ENCODE measurements at places on chromosomes 5 and 9.
A peak's percentile ranks its signal among the peaks of the same experiment; 100 is the strongest.

DNA sequence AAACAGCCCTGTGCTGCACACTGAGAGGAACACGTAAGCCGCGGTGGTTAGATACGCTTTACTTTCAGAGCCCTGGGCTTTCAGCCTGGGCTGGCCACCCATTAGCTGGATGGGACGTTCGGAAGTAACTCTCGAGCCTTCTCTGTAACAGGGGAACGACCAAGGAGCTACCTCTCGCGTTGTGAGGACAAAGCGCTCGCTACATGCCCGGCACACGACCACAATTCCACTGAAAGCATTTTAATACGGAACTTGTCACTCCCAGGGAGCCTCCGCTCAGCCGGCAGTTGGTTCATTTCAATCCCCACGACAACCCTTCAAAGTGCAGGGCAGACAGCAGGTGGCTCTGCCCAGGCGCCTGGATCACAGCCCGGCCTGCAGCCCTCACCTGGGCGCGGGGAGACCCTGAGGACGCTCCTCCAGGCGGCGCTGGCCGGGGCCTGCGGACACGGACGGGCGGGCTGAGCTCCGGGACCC is 368 bp downstream of the SURF1 start:
- no peak for DNase-seq

- no peak for DNase-seq
Measured at GRCh38 chr9:125524583-125525355, 182.2 kb downstream of the MAPKAP1 start.

DNA sequence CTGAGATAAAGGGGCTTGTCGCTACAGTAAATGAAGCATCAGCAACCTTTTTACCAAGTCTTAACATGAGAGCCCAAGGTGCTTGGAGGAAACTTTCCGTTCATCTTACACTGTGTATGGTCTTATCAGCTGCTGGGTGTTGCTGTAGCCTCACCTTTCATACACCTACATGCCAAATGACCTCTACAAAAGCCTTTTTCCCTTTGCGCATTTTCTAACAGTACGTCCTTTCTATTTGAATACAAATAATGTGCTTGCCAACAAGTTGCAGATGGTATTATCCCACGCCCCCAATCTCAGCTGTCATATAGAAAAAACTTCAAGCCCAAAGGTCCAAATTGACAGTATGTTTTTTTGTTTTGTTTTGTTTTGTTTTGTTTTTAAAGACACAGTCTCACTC is 96.9 kb downstream of the BNC2 start:
- DNase-seq = no peak

DNA sequence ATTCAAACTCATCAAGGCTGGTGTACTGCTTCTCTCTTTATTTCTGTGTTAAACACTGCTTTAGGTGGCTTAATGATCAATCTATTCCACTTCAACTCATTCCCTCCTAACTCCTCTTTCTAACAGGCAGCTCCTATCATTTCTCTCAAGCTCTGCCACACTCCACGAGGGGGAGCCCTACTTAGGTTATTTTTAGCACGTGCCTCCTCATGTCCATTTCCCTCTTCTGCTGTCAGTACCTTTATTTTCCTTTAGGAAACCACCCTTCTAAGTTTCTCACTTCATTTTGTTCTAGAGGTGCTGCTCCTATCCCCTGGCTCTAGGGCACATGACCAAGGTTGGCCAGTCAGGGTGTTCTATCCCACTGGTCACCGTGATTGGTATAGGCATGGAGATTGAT is 6.7 kb upstream of the BRINP1 start:
- no peak for DNase-seq

- DNase-seq = no peak
Measured at GRCh38 chr5:94748212-94748611, 129.7 kb downstream of the SLF1 start.

DNA sequence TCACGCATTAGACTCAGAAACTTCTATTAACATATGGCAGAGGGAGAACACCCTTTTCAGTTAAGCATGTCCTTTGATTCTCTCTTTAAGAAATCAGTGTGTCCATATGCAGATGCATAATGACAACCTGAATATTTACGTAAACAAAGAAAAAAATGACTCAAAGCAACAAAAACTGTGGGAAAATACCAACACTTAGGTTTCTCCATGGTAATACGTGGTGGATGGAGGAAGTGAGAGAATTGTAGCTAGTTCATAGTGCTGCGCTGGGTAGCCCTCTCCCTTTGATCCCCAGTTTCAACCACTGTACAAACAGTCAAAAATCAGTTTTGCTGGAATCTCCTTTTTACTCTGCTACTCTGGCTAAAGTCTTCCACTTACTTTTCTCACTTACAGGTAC is 2.0 kb upstream of the MAP3K1 start:
- no peak for DNase-seq

GRCh38 chr9:130934702-130935647 is 4.1 kb downstream of the FIBCD1 start:
- no peak for DNase-seq

GRCh38 chr5:131266370-131267060 is 2.7 kb downstream of the CDC42SE2 start:
- peak; percentile 68 for DNase-seq

GRCh38 chr5:178476972-178477754 is 113.0 kb downstream of the COL23A1 start:
- no peak for DNase-seq

DNA sequence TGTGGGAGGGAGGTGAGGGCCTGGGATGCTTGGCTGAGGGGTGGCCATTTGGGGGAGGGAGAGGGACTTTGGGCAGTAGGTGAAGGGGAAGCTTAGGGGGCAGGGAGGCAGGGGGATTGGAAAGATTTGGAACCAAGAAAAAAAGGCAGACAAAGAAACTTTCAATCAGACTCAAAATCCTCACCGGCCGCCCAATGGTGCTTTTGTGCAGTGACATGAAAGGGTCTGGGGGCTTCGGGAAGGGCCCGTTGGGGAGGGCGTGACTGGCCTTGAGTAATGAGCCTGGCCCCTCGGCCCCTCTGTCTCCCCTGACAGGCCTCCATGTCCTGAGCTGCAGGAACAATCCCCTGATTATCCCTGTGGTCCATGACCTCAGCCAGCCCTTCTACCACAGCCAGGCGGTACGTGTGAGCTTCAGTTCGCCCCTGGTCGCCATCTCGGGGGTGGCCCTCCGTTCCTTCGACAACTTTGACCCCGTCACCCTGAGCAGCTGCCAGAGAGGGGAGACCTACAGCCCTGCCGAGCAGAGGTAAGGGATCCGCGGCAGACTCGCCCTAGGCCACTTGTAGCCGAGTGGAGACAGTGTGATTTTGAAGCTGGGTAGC is 181.1 kb downstream of the PAPPA start:
- DNase-seq = no peak

DNA sequence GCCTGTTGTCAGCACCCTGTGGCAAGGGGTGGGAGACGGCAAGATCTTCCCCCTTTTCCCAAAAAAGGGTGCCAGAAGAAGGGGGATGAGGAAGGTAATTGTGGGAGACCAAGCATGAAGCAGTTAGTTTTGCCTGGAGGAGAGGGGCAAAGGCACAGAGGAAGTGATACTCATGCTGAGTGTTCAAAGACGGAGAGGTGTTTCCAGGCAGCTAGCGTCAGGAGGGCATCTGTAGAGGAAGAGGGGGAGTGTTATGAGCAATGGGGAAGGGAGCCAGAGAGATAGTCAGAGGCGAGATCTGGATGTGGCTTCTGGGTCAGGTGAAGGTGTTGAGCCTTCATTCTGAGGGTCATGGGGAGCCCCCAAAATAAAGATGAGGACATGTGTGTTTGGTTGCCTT is 26.9 kb upstream of the ADAM19 start:
- DNase-seq = peak; percentile 37

DNA sequence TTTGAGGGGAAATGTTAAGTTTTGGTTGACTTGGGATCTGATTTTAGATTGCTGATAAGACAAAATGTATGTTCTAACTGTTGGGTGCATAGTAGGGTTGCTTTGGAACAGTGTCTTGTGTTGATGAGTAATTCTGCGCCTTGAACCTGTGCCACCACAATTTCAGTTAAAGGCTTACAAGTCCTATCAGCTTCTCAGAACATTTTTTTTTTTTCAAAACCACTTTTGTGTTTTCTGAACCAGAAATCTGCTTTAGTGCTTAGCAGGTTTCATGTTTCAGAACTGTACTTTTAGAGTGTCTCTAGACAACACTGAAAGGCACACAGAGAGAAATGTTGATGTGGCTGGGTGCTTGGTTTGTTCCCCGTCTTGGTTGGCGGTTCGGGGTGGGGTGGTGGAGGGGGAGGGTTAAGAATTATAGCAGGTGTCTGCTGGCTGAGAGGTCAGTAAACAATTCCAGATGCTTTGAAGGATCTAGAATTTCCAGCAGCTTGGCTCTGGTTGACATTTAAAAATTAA is 84.6 kb downstream of the ANKRD55 start:
- DNase-seq = peak; percentile 41

- no peak for DNase-seq
Measured at GRCh38 chr9:81119591-81119990, 569.8 kb downstream of the TLE1 start.

GRCh38 chr5:101955891-101956290 is 340.2 kb downstream of the SLCO4C1 start:
- no peak for DNase-seq

DNA sequence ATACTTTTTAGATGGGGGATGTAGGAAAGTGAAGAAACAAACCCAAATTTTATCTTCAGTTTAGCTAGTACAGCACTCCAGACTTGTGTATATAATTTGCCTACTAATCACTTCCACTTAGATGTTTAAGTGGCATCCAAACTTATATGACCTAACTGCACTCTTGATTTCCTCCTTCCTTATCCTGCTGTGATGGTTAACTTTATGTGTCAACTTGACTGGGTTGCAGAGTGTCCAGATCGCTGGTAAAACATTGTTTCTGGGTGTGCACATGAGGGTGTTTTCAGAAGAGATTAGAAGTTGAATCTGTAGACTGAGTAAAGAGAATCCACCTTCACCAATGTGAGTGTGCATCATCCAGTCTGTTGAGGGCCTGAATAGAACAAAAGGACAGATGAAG is 79.8 kb downstream of the PCSK1 start:
- DNase-seq = no peak

DNA sequence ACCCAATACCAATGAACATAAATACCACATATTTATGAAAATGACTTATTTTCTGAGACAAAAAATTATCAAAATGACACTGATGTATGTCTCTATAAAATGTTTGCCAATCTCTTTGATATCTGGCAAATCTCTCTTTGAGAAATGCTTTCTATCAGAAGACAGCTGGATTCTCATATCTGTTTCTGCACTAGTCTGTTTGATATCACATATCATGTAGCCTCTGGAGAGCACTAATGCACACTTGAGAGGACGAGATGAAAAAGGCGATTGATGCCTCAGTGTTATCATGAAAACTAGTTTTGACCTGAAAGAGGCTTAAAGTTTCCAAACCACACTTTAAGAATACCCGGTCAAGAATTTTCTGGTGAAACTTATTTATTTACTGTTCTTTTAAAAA is 29.1 kb upstream of the ANKRD55 start:
- DNase-seq = no peak

- DNase-seq = no peak
Measured at GRCh38 chr5:67153292-67153691, 43.3 kb downstream of the CD180 start.

DNA sequence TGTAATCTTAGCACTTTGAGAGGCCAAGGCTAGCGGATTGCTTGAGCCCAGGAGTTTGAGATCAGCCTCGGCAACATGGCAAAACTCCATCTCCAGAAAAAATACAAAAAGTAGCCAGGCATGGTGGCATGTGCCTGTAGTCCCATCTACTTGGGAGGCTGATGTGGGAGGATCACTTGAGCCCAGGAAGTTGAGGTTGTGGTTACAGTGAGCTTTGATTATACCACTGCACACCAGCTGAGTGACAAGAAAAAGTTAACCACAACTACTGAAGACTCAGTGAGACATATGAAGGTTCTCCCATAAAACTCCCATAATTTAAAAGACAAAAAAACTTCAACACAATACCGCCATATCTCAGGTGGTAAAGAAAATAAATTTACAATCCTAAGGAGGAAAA is 98.0 kb downstream of the NR6A1 start:
- DNase-seq = no peak

DNA sequence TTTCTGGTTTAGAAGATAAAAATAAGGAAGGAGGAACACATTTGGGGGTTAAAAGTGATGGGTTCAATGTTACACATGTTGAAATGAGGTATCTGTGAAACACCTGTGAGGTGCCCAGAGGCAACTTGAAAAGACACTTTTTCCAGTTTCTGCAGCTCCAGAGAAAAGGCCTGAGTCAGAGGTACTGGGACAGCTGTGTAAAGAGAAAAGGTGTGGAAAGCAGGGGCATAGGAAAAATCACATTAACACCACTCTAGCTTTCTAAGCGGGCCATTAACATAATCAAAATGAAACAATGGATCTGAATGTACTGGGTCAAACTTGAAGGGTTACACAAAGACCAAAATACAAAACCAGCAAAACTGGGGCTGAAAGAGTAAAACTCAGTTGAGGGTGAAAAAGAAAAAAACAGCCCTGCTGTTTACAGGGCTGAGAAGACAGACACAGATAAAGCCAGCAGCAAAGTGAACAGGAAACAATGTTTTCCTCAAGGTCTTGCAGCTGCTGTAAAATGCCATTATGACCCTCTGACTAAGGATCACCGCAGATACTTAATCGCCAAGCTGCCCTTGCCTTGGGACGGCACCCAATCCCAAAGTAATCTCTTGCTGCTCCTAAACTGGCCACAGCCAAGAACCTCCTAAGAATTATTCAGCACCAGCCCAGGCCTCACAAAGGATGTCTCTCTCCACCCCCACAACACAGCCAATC is 104.7 kb downstream of the DROSHA start:
- no peak for DNase-seq

- DNase-seq = no peak
Measured at GRCh38 chr5:114419959-114420358, 58.1 kb downstream of the KCNN2 start.

- DNase-seq = no peak
Measured at GRCh38 chr9:9117866-9118265, 1318.3 kb upstream of the DMAC1 start.

DNA sequence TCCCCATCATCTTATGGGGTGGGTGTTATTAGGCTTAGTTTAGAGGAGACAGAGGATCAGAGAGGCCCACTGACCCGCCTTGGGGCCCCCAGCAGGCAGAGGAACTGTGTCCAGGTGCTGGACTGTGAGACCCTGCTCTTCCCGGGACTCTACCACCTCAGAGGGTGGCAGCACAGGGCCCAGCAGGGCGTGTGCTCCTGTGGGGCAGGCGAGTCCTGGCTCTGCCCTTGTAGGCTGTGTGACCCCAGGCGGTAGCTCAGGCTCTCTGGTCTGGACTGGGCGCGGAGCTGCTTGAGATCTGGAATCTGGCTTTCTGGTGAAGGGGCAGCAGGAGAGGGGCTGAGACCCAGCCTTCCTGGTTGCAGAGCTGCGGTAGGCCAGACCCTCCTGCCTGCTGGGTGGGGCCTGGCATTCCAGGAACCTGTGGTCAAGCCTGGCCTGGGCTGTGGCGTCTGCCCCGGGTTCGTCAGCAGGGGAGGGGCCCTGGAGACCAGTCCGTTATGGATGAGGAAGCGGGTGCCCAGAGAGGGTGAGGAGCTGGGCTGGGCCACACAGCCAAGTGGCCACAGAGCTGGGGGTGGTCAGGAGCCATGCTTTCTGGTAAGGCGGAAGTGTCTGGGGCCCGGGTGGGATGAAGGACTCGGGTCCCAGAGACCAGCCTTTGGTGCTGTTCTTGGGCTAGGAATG is 46.5 kb downstream of the RXRA start:
- peak; percentile 23 for DNase-seq

GRCh38 chr5:180784497-180785097 is 18.0 kb downstream of the MGAT1 start:
- peak; percentile 80 for DNase-seq

GRCh38 chr9:71681104-71681707 is 87.1 kb downstream of the CEMIP2 start:
- DNase-seq = no peak

Data from CD4-positive, alpha-beta T cell treated with Interleukin-10 for 1 hour (primary cell).